ENCODE measurements at places on chromosomes 7 and 10.

DNA sequence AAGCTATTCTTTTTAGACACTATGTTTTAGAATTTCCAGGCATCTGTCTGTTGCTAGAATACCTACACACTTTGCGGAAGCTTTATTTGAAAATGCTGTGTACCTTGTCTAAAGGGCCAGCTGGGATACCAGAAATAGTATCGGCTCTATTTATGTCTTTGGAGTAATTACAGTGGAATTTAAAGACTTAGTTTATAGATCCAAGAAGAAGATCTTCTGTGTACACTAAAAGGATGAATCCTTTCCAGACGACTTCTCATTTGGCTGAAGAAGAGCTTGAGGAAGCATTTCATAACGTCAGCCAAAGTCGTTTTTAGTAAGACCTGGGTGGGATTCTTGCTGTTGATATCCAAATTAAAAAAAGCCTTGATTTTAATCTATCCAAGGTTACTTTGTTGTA, 365.9 kb downstream of the INHBA start:
- DNase-seq = peak; percentile 61

DNA sequence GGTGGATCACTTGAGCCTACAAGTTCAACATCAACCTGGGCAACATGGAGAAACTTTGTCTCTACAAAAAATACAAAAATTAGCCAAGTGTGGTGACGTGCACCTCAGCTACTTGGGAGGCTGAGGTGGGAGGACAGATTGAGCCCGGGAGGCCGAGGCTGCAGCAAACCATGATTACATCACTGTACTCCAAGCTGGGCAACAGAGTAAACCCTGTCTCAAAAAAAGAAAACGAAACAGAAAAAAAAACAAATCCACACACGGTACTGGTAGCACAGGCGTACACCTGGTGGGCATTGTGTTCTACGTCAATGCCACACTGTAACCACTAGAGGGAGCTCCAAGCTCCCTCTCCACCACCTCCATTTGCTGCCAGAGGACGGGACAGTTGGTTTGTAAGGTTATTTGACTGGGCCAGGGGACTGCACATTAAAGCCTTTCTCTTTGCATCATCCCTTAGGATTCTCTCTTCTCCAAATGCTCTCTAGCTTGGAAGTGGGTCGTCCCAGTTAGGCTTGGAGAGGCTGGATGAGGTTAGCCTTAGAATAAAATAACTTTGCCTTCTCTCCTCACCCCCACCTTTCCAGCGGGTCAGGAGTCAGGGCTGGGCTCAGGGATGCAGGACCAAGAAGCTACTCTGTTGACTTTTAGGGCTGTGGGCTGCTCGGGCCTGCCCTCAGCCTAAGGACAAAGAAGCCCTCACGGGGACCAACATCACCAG, 130.8 kb downstream of the SORBS1 start:
- peak; percentile 44 for DNase-seq

- peak; percentile 41 for DNase-seq
Observed at GRCh38 chr10:43292755-43293676, 26.2 kb upstream of the RASGEF1A start.

GRCh38 chr7:115217373-115217772, 295.5 kb downstream of the MDFIC start:
- no peak for DNase-seq

GRCh38 chr7:27129729-27130539, 623 bp downstream of the HOXA4 start:
- no peak for DNase-seq

GRCh38 chr7:96388620-96389383, 66.9 kb upstream of the SLC25A13 start:
- peak; percentile 84 for DNase-seq

GRCh38 chr7:35530124-35531109, 164.5 kb downstream of the HERPUD2 start:
- DNase-seq = no peak

GRCh38 chr7:98054585-98054984, 52.1 kb upstream of the LMTK2 start:
- no peak for DNase-seq

All from IMR-90 (cell line).